ENCODE measurements at places on chromosomes 1 and 21.

GRCh38 chr1:35558374-35559316 is 1.0 kb downstream of the NCDN start:
- DNase-seq: no peak

GRCh38 chr1:34479731-34480130 is 275.1 kb upstream of the GJB5 start:
- DNase-seq: no peak

DNA sequence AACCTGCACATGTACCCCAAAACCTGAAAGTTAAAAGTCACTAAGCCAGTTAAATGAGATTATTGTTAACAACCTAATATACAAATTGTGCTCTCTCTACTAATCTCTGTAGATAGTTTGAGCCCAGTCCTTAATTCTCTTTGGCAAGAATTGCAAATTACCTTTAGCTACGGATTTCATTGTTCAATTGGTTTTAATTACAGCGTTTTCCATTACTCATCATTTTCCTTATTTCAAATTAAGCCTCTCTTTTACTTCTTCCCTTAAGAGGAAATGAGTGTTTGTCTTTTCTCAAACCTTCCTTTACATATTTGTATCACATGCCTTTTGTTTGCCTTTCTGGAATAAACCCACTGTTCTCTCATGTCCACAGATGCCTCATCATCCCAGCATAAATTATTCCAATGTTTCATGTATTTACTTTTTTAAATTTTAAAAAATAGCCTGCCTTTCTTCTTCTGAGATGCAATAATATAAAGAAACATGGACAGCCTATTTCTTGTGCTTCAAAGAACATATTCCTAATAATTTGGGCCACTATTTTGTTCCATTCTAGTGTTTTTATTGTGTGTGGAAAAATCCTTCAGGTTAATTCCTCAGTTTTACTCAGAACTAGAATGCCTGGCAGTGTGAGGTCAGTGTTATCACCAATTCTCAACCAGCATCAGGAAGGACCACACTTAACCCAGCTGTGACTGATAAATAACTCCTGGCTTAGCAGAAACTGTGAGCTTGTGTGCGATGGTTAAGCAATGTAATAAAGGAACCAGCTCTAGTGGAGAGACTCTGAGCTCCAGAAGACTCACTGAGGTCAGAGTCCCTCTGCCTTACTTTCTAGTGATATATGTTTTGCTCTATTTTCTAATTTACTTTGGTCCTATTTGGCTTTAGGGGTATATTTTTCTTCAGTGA is 600.5 kb downstream of the LTN1 start:
- no peak for DNase-seq

DNA sequence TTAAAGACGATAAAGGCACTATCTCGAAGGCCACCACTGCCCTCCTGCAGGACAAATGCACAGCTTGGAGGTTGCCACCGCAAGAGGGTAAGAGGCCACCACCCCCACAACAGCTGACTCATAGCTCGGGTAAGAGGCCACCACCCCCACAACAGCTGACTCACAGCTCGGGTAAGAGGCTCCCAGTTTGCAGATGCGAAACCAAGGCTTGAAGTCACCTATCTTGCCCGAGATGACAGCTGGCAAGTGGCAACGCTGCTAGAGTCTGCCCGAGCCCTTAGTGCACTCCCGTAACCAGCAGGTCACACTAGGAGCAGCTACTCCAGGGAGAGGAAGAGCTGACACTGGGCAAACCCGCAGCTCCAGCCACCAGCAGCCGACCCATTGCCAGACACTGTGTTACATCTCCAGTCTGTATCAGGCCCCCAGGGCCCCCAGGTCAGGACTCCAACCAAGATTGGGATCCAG is 17.1 kb upstream of the SPSB1 start:
- peak; percentile 33 for DNase-seq

GRCh38 chr1:236143104-236143948 is 987 bp downstream of the GPR137B start:
- DNase-seq: no peak

Data from SHP77 treated with DMSO at 0.1 percent for 48 hours (cell line).